ENCODE measurements at places on chromosomes 7 and 10.

- no peak for DNase-seq
Measured at GRCh38 chr10:100779329-100779728, 33.9 kb downstream of the PAX2 start.

- DNase-seq: no peak
Measured at GRCh38 chr10:126439942-126440341, 51.7 kb upstream of the ADAM12 start.

- no peak for DNase-seq
Measured at GRCh38 chr10:11275651-11276050, 258.0 kb downstream of the CELF2 start.

DNA sequence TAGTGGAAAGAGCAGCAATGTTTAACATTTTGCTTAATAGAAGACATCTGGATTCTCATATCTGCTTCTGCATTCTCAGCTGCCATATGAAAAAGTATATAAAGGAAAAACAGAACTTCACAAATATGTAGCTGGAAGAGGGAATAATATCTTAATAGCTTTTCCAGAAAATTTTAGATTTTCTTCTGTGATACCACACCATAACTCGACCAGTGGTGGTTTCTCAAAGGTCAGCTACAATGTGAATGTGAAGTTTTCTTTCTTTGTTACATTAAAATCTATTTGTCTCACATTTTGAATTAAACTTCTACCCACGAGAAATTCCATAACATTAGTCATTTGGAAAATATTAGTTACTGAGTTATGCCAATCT is 339.8 kb downstream of the PARD3 start:
- no peak for DNase-seq

- no peak for DNase-seq
Measured at GRCh38 chr7:54260941-54261371, 281.2 kb upstream of the VSTM2A start.

GRCh38 chr10:56181607-56182006 is 179.5 kb downstream of the ZWINT start:
- no peak for DNase-seq

DNA sequence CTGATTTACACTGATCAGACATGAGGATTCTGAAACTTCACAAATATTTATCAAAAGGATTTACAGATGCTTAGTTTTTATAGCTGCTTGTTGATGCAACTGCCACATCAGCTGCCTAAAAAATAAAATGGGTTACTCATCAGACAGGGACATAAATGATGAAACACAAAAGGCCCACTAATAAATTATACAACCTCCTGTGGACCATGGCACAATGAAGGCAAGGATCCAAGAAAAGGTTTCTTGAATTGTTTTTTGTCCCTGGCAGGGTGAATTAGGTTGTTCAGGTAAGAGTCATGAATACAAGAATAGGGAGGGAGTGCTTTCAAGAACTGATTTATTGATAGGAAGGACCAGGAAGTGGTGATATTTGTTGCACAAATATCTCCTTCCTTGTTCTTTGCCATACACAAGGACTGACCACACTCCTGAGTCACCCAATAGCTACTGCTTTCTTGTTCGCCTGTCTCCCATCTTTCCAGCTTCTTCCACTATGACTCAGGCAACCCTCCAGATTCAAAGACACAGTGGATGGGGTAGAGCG is 234.5 kb downstream of the AHR start:
- peak; percentile 59 for DNase-seq

GRCh38 chr7:537911-538634 is 18.4 kb upstream of the PDGFA start:
- peak; percentile 83 for DNase-seq

- no peak for DNase-seq
Measured at GRCh38 chr7:45181991-45182855, 24.6 kb downstream of the RAMP3 start.

- DNase-seq: no peak
Measured at GRCh38 chr7:26535483-26536007, 243.9 kb downstream of the SNX10 start.

DNA sequence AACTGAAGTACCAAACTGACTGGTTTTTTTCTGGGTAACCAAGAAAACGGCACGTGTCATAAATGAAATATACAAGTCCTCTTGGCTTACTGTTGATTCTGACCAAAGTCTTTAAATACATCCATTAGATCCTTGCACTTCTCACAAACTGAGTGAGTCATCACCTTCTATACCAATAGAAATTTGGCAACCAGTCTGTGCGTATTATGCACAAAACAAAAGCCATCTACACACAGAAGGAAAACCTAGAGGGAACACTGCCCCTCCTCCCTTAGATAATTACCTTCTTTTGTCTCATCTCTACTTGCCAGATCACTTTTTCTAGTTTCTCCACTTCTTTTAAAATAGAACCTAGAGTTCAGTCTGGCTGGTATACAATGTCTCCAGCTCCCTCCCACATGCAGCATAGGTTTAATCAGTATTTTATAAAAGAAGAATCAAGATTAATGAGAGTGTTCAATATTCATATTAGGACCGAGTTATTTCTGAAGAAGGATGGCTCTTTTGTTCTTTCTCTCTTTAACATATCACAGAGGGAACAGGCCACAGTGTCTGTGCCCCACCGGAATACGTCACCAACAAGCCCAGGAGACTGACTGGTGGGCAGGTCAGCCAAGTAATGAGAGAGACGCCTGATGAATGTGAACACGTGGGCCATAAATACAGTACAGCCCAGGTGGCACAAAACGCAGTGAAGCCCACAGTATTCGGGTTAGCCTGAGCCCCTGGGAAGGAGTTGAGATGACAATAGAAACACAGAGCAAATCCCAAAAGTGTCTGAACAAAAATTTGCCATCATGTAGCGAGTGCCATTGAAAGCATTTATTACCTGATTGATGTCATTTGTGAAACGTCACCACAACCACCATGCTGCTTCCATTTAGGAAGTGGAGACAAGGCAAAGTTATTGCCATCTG is 91.3 kb downstream of the KIAA1549 start:
- no peak for DNase-seq

DNA sequence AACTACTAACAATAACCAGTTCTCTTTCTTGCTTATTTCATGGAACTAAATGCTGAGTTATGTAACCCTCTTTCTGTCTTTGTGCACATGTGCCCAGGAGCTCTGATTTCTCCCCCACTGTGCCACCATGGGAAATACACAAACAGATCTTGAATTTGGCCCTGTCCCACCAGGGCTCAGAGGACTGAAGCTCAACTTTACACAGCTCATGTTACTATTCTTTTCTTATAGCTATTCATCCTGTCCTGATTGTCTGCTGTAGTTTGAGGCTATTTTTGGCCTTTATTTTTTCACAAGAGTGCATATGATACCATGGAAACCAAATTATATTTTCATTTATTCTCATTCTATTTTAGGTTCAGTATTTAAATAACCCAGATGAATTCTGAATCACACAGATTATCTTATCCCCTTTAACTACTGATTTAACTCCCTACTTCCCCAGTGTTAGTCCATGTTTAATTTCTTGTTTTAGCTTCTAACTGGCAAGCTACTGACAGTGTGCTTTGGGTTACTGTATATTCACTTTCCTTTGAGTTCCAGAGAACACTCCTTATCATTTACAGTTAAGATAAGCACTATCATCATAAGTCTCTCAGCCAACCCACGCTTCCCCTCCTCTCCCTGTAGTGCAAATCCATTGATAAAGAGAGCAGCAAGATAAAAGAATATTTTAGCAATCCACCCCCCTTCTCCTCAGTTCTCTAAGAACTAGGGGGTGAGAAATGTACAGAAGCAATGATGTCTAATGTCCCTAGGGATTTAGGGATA is 71.8 kb upstream of the GSDME start:
- DNase-seq: no peak

DNA sequence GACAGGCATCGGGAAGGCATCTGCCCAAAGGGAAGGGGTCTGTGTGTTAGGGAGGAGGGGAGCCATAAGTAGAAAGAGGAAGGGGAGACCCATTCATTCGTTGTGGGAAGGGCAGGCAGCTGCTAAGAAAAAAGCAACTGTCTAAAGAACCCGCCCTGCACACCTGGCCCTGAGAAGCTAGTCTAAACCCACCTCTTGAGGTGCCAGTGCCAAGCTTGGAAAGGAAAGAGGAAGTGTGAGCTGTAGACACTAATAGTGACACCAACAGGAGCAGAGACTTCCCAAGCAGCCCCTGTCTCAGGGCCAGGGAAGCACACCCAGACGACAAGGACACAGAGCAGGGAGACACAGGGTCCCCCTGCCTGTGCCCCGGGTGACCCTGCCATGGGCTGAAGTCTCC is 40.8 kb upstream of the PRSS58 start:
- no peak for DNase-seq

GRCh38 chr7:128267595-128267924 is 26.5 kb downstream of the LEP start:
- no peak for DNase-seq

GRCh38 chr7:121510858-121511482 is 114.9 kb upstream of the FAM3C start:
- no peak for DNase-seq

- no peak for DNase-seq
Measured at GRCh38 chr10:77637532-77638320, at the start of gene KCNMA1. TSS of gene KCNMA1 (minus strand) at chr10:77637808.

DNA sequence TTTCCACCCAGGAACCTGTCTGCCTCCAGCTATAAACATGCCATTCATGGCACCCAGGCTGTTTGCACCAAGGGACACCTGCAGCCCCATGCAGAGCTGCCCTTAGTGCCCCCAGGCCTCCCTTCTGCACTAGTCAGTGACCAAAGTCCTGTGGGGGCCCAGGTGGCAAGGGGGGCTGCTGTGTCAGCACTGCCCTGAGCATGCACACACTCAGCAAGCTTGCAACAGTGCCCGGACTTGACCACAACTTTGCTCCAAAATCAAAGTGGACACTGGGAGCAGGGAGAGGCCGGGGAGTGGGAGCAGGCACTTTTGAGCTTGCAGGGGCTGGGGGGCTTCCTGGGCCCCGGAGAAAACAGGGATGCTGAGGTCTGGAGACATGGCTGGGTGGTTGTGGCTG is 192.9 kb upstream of the MBL2 start:
- DNase-seq: no peak

DNA sequence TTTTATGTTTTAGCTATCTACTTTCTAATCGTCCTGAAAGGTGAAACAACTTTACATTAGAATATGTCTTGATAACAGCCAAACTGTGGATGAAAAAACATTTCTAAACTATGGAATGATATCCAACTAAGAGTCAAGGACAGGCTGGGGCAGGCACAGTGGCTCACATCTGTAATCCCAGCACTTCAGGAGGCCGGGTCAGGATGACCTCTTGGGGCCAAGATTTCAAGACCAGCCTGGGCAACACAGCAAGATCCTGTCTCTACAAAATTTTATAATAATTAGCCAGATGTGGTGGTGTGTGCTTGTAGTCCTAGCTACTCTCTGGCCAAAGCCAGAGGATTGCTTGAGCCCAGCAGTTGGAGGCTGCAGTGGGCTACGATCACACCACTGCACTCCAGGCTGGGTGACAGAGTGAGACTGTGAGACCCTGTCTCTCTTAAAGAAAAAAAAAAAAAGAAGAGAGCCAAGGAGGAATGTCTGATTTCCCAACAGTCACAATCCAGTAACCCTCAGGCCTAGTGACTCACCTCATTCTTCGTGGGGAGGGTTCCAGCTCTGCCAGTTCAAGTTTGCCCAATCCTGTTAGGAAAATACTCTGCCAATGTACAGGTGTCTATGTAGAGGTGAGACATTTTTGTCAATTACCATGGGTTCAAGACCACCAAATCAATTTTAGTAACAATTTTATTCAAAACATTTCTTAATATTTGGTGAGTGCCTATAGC is 14.6 kb upstream of the FZD1 start:
- no peak for DNase-seq

- no peak for DNase-seq
Measured at GRCh38 chr10:77027576-77027975, 610.0 kb downstream of the KCNMA1 start.

DNA sequence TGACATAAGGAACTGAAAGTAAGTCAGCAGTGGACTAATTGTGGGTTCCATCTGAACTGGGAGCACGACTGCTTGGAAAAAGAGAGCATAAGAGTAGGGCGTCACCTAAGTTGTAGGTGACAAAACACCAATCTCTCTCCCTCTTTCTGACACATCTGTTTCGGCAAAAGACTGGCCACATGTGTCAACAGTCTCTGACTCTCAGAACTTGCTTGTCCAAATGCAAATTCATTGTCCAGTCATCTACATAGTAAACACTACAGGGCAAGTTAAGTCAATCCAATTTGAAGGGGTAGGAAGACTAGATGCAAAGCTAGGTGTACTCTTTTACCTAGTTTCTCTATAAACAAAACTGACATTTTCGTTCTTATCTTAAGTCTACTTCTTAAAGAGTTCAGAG is 87.7 kb downstream of the ZNF438 start:
- no peak for DNase-seq

DNA sequence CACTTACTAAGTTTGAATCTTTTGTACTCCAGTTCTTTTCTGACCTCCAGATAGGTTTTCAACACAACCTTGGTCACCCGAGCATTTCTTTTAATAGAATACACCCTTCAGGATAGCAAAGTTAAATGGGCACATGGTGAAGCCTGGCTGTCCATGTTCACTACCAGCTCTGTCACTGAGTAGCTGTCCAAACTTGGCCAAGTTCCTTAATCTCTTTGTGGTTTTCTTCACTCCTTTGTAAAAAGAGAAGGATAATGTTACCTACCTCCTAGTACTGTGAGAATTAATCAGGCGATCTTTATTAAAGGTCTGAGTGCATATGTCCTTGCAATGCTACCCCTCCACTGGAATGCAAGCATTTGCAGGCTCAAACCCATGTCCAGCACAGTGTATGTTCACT is 128.1 kb upstream of the PTPRZ1 start:
- DNase-seq: no peak

- DNase-seq: peak; percentile 43
Measured at GRCh38 chr7:34091321-34091917, 186.1 kb downstream of the BMPER start.

DNA sequence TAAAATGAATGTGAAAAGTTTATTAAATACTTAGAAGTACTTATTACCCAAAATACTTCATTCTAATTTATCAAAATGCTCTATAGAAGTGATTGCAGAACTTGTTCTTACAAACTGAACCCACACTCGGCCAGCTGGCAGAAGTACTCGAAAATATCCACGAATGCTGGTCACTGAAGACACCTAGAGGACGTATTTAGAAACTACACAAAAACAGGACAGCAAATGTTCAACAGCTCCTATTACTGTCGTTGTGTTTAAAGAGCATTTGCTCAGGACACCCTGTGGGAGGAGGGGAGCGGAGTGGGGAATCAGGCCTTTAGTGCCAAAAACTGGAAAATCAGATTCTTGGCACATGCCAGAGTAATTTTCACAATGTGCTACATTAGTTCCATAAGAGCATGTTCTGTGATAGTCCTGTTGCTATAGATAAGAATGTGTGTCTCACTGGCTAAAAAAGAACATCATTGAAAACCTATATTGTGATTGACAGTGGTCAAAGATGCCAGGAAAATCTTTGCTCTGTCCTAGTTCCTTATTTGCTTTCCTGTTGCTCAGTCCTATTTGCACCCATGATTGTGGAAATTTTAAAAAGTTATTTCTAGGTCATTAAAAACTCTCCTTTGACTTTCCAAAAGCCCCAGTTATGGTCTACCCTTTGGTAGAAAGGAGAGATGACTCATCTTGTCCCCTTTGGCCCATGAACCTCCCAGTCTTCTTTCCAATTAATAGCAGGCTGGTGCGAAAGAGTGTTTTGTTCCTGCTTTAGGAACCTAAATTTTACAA is 49.0 kb upstream of the NRBF2 start:
- peak; percentile 71 for DNase-seq

- DNase-seq: no peak
Measured at GRCh38 chr7:105367458-105367857, 21.3 kb downstream of the SRPK2 start.

GRCh38 chr7:124643311-124643811 is 122.2 kb downstream of the GPR37 start:
- DNase-seq: no peak

GRCh38 chr10:127911218-127911866 is 4.4 kb downstream of the PTPRE start:
- no peak for DNase-seq

- no peak for DNase-seq
Measured at GRCh38 chr10:61170594-61170993, 226.6 kb upstream of the RHOBTB1 start.

Measured in HCT116 (cell line).